ENCODE measurements at places on chromosomes 12 and 14.

DNA sequence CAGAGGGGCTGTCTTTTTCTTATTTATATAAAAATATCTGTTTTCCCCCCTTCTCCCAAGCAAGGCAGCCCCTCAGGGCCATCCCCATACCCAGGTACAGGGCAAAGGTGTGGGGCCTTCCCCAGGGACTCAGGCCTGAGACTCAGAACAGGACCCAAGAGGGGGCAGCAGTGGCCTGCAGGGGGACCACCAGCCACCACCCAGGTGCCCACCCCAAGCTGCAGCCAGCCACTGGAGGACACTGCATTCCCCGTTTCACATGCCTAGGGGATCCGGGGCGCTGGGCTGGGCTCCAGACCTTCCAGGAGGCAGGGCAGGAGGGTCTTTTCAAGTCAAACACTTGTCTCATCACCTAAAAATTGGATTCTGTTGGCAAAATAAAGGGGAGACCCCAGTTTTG, 83.3 kb downstream of the SCARB1 start:
- H3K36me3 ChIP-seq: no peaks in the 10 kb centered on the region
- no peaks in the 10 kb centered on the region for H3K27me3 ChIP-seq
- no peak overlapping the region for H3K27ac ChIP-seq
- DNase-seq: no peak
- H3K4me1 ChIP-seq: peaks cover 9% of the 10 kb centered on the region

DNA sequence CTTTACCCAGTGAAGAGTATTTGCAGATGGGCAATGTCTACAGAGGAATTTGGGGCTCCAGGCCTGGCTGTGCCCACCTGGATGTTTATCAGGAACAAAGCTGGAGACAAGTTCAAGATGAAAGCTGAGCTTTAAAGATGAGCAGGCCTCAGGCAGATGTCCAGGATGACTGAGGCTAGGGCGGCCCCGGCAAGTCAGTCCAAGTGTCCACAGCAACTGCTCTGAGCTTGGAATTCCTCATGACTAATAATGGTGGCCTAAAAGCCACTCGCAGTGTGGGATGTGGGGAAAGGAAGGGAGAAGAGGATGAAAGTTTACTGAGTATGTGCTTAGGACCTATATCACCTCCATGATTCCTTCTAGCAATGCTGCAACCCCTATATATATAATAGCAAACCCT, 128.2 kb upstream of the NOS1 start:
- H3K4me3 ChIP-seq: no peak overlapping the region
- DNase-seq: no peak
- H3K27me3 ChIP-seq: no peaks in the 10 kb centered on the region
- peaks cover 4% of the 10 kb centered on the region for H3K4me1 ChIP-seq
- H3K36me3 ChIP-seq: no peaks in the 10 kb centered on the region

GRCh38 chr12:57057067-57057751, 7.3 kb upstream of the MYO1A start:
- no peak overlapping the region for H3K27ac ChIP-seq
- H3K36me3 ChIP-seq: peaks cover 28% of the 10 kb centered on the region
- H3K4me1 ChIP-seq: no peaks in the 10 kb centered on the region
- no peak overlapping the region for H3K4me3 ChIP-seq
- H3K27me3 ChIP-seq: no peaks in the 10 kb centered on the region

- H3K36me3 ChIP-seq: no peaks in the 10 kb centered on the region
- no peak overlapping the region for H3K4me3 ChIP-seq
- no peak for DNase-seq
Measured at GRCh38 chr12:43978556-43978955, 142.7 kb downstream of the TMEM117 start.

DNA sequence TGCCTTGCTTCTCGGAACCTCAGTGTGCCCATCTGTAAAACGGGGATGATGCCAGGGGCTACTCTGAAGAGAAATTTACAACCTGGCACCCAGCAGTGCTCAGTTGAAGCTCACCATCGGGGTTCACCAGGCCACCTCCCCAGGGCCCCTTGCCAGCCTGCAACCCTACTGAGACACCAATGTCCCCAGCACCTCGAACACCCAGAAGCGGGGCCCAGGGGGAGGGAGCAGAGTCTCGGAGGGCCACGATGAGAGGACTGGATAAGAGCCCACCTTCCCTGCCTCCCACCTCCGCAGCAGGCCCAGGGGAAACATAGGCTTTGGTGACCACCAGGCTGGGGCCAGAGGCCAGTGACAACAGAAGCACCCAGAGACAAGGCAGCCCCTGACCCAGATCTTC, 22.4 kb downstream of the NCOR2 start:
- H3K36me3 ChIP-seq: no peaks in the 10 kb centered on the region
- peaks cover 70% of the 10 kb centered on the region for H3K4me1 ChIP-seq
- no peak overlapping the region for H3K4me3 ChIP-seq
- no peak overlapping the region for H3K27ac ChIP-seq

GRCh38 chr12:5073853-5074252, 30.2 kb downstream of the KCNA5 start:
- no peak overlapping the region for H3K4me3 ChIP-seq
- H3K4me1 ChIP-seq: peaks cover 33% of the 10 kb centered on the region
- no peak for DNase-seq
- no peaks in the 10 kb centered on the region for H3K36me3 ChIP-seq
- H3K27ac ChIP-seq: no peak overlapping the region

GRCh38 chr14:53701108-53701875, 255.3 kb downstream of the BMP4 start:
- no peak for DNase-seq
- no peaks in the 10 kb centered on the region for H3K27me3 ChIP-seq

GRCh38 chr14:95497561-95498011, 18.9 kb downstream of the SYNE3 start:
- H3K4me1 ChIP-seq: peaks cover 81% of the 10 kb centered on the region
- no peaks in the 10 kb centered on the region for H3K36me3 ChIP-seq
- no peak for DNase-seq
- H3K27me3 ChIP-seq: no peaks in the 10 kb centered on the region
- no peak overlapping the region for H3K4me3 ChIP-seq
- peak overlapping the region; percentile 73 for H3K27ac ChIP-seq

GRCh38 chr12:107014055-107014454, 27.1 kb upstream of the MTERF2 start:
- no peak overlapping the region for H3K27ac ChIP-seq
- H3K4me3 ChIP-seq: no peak overlapping the region
- peaks cover 12% of the 10 kb centered on the region for H3K4me1 ChIP-seq
- H3K36me3 ChIP-seq: peaks cover 6% of the 10 kb centered on the region
- H3K27me3 ChIP-seq: no peaks in the 10 kb centered on the region
- DNase-seq: no peak

DNA sequence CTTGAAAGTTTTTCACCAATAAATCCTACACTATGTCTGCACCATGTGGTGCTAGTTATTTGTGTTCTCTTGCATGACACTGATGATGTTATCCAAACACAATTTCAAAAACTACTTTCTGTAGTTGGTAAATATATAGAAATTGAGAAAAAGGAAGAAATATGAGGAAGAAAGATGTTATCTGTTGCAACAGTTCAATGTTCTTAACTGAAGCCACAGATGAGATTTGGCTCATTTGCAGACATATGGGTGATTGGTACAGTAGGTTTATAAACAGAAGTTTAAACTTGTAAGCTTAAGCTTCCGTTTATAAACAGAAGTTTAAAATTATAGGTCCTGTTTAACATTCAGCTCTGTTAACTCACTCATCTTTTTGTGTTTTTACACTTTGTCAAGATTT, at the start of gene CLEC12A:
Gene CLEC12A, plus strand, starts transcription at position 229 of the 400 bp plus-strand sequence. CDS start 188 bp downstream, outside the sequence.
- no peaks in the 10 kb centered on the region for H3K36me3 ChIP-seq
- H3K4me1 ChIP-seq: no peaks in the 10 kb centered on the region
- H3K27me3 ChIP-seq: no peaks in the 10 kb centered on the region
- peak within 1 kb of the TSS; percentile 4 for H3K4me3 ChIP-seq

DNA sequence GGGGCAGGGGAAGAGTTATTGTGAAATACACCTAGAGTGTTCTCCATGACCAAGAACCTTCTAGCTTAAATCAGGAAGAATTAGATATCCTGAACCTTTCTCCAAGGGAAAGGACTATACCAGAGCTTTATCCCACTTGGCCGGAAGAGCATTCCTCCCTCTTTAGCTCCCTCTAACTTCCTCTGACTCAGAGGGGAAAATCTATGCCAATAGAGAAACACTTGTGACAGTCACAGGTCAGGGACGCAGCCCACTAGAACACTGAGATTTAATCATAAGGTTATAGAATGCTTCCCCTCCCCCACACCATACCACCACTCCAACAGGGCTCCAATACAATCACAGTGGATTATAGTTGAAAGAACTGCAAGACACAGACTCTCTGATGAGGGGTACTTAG, 55.4 kb upstream of the RFX4 start:
- no peaks in the 10 kb centered on the region for H3K36me3 ChIP-seq
- H3K27me3 ChIP-seq: no peaks in the 10 kb centered on the region
- H3K27ac ChIP-seq: no peak overlapping the region
- no peak overlapping the region for H3K4me3 ChIP-seq
- no peak for DNase-seq

DNA sequence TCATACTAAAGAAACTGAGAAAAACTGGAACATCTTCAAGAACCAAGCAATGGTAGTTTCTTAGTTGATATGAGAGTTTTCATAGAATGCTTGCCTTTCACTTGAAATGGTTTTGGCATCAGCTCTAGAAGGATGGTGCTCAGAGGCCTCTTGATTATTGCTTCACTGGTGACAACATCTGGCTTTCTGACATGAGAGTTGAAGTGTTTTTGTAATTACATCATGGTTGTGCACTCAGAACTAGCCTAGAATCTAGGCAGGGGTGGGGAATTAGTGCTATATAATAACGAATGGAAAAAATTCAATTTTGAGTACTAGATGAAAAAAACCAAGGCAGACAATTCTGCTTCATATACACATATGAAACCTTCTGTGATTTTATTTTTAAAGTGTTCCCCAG, 172.8 kb upstream of the LMNTD1 start:
- H3K27ac ChIP-seq: peak overlapping the region; percentile 38
- H3K36me3 ChIP-seq: no peaks in the 10 kb centered on the region
- H3K27me3 ChIP-seq: no peaks in the 10 kb centered on the region
- no peak for DNase-seq

DNA sequence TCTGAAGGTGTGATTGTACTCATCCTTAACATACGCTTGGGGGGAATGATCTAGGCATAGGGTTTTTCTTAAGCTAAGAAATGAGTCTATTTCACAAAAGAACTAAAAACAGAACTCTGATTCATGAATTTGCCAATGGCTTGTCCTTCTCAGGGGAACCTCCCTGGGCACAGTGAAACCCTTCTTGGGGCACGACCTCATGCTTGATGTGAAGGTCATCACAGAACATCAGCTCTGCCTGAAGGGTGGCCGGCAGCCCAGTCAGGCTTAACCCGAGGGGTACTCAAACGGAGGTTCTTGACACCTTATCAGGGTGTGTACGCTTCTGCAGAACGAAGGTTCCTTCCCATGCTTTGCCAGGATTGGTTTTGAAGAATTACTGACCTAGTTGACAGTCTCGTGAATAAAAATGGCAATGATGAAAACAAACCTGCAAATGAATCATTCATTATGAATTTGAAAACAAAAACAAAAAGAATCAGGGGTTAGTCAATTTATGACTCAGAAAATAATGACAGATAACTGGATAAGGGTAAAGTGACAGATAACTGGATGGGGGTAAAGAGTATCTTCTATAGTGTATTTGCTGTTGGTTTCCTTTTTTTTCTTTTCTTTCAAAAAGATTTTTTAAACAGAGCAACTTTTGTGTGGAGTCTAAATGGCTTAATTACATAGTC, 86.4 kb downstream of the GALNT8 start:
- no peaks in the 10 kb centered on the region for H3K36me3 ChIP-seq
- no peak overlapping the region for H3K4me3 ChIP-seq
- H3K4me1 ChIP-seq: peaks cover 16% of the 10 kb centered on the region
- peaks cover 50% of the 10 kb centered on the region for H3K27me3 ChIP-seq

DNA sequence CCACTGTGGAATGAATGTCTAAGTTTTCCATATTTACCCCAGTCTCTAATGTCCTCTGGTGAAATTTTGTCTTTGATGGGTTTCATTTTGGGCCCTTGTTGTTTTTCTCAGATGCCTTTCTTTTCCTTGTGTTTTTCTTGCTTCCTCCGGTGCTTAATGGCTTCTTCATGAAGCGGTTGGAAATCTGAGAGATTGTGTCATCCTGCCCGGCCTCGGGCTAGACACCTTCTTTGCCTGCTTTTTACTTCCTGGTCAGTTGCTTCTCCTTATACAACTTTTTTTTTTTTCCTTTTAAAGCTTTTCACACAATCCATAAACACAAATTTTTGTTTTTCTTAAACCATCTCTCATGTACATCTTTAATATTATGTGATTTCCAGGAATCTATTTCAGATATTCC, 7.1 kb downstream of the ETV6 start:
- no peak overlapping the region for H3K27ac ChIP-seq
- H3K4me3 ChIP-seq: no peak overlapping the region
- DNase-seq: no peak
- no peaks in the 10 kb centered on the region for H3K27me3 ChIP-seq

DNA sequence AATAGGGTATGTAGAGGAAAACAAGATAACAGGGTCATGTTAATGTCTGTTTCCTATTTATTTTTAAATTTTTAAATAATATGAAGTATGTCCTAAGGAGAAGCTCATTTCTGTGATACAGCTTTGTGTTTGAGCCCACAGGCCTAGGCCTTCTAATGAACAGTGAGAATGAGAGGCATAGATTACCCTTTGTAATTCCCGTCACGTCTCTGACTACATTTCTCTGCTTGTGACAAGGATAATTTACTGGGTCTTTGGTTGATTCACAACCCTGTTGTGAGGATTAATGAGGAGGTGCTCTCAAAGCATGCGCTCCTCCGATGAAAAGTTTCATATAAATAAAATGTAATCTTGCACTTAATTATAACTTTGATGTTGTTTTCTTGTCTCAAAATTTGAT, 56.1 kb downstream of the SYT10 start:
- H3K27ac ChIP-seq: no peak overlapping the region
- no peaks in the 10 kb centered on the region for H3K36me3 ChIP-seq
- no peaks in the 10 kb centered on the region for H3K27me3 ChIP-seq
- DNase-seq: no peak
- no peaks in the 10 kb centered on the region for H3K4me1 ChIP-seq
- no peak overlapping the region for H3K4me3 ChIP-seq

DNA sequence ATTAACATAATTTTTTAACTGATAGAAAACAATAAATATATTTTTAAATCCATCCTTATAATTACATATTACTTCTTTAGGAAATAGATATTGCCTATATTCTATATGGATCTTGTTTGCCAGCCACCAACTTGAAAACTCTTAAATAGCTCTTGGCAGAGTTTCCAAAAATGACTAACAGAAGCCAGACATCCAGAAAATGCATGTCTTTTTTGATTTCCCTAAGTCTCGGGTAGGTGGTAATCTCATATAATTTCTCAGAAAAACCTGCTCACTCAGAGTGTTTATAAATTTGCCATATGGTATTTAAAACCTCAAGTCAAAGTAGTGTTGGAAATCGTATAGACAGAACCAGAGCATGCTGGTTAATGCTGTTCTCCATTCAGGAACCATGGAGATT, 360.4 kb upstream of the FOXG1 start:
- no peak for DNase-seq
- no peaks in the 10 kb centered on the region for H3K4me1 ChIP-seq
- H3K27me3 ChIP-seq: no peaks in the 10 kb centered on the region
- no peak overlapping the region for H3K4me3 ChIP-seq
- H3K27ac ChIP-seq: no peak overlapping the region

GRCh38 chr12:76375470-76375869, 27.3 kb upstream of the BBS10 start:
- no peak for DNase-seq
- no peaks in the 10 kb centered on the region for H3K27me3 ChIP-seq
- no peaks in the 10 kb centered on the region for H3K4me1 ChIP-seq
